ENCODE measurements at places on chromosomes 2 and 18.

- no peak for DNase-seq
Observed at GRCh38 chr18:22709288-22710060, 223.7 kb upstream of the RBBP8 start.

DNA sequence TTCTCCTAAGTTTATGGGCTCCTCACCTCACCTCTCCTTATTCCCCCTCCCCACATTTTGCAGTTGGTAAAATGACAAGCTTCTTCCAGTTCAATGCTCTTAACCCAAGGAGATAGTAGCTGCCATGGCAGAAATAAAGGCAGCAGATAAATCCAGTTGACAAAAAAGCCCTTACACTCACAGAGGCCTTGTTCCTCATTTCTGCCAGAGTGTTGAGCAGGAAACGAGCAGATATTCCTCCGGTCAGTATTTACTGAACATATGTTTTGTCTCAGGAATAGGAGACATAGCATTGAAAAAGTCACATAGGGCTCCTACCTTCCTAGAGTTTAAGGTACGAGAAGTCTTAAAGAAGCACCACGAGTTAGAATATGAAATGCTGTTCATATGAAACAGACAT is 493.7 kb upstream of the TNP1 start:
- DNase-seq, result no peak

DNA sequence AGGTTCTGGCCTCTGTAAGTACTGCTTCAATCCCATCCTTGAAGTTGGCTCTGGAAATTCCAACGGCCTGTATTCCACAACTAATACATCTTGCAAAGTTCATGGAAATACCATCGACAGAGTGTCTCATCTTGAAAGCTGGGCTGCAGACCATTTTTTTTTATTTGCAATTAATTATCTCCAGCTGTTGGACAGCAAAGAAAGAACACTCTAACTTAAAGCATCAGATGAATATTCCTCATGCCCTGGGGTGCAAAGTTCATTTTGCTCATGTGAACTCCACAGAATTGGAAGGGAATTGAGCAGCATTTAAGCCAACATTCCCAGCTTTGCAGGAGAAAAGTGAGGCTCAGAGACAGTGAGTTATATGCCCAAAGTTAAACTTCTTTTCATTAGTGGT is 96.5 kb upstream of the PIEZO2 start:
- no peak for DNase-seq

DNA sequence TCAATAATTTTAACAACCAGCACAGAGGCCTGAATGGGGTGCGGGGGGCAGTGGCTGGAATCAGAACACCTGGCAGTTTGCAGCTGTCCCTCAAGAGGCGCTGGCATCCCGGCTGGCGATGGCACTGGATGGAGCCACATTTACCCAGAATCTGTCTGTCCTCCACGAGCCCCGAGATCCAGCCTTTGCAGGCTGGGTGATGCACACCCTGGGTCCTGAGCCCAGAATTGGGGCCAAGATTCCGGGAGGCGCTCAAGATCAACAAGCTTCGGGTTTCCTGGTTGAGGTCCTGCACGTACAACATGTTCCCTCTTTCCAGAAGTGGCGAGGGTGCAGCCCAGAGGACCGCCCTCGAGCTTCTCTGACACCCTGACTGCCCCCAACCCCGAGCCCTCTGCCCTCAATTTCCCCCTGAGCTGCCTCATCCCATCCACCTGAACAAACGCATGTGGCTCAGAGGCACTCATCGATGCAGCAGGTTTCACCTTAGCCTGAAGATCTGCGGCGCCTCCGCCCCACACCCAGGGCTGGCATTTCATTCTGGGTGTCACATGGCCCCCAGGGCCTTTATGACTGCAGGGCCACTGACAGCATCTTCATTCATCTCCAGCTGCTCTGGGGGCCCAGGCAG is 97.5 kb downstream of the TFCP2L1 start:
- no peak for DNase-seq

- DNase-seq, result no peak
Observed at GRCh38 chr2:122145856-122146255, 390.4 kb downstream of the TSN start.

GRCh38 chr18:77899972-77900754 is 650.5 kb downstream of the GALR1 start:
- peak; percentile 20 for DNase-seq

GRCh38 chr2:161228511-161229240 is 68.4 kb downstream of the TANK start:
- DNase-seq, result no peak

- DNase-seq, result no peak
Observed at GRCh38 chr2:85930129-85931124, 41.6 kb upstream of the ST3GAL5 start.

DNA sequence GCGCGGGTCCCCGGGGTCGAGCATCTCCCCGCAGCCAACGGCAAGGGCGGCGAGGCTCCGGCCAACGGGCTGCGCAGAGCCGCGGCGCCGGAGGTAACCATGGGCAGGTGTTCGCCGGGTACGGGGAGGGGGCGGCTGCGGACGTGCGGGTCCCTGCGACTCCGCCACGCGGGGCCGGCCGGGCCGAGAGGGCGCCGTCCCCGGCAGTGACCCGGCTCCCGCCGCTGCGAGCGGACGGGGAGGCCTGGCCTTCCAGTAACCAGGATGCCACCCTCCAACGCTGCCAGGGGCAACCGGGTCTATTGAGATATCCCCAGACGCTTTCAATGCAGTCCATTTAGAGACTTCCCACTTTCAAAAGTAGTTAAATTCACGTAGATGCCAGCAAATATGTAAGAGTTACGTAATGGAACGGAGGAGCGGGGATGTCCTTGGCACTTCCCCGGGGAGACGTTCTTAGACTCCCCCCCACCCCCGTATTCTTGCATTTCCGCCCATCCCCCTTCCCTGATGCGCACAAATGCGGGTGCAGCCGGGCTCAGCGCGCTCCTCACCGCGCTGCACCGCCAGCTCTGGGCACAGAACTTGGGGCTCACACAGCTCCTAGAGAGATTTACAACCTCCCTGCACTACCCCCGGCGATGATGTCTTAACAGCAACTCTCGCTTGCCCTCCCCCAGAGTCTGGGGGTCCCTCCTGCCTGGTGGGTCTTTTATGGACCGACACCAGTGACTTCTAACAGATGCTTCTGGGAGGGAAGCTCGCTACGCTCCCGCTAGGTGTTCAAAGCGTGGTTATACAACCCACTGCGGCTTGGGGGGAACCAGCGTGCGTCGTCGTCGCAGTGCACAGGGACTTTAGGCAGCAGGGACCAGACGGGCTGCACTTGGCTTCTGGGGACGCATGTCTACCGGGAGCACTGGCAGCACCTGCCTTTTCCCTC is 657 bp downstream of the SGPP2 start:
- DNase-seq, result no peak

- DNase-seq, result no peak
Observed at GRCh38 chr18:10213526-10213925, 240.9 kb upstream of the APCDD1 start.

- no peak for DNase-seq
Observed at GRCh38 chr2:38561691-38562090, 41.0 kb downstream of the HNRNPLL start.

DNA sequence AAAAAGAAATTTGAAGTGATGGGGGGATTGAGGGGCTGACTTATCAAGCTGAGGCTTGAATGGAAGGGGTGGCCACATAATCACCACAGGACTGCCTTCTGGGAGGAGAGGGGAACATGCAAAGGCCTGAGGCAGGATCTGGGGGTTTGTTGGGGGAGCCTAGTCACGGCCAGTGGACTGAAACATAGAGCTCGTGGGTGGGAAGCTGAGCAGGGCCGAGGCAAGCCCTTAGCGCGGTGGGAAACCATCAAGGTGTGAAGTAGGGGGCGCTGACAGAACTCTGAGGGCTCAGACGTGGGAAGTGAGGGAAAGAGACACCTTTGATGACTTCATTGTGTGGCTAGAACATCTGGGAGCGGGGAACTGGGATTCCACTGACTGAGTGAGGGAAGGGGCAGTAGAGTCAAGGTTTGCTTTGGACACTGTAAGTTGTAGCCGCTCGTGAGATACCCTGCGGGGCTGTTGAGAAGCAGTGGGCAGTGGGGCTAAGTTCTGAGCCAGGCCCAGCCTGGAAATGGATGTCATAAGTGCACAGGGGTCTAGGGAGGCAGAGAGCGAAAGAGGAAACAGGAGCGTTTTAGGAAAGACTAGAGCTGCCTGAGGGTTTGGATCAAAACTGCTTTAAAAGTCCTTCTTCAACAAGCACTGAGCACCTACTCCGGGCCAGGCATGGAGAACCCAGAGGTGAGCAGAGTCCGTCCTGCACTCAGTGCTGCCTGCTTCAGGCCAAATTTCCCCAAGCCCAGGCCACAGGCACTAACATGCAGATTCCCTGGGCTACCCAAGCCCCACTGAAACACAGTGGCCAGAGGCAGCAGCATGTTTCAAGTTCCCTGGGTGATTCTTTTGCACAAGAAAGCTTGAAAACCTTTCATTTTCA is 686 bp upstream of the SNORC start:
- DNase-seq, result no peak
